ENCODE measurements at places on chromosomes 1 and 21.

DNA sequence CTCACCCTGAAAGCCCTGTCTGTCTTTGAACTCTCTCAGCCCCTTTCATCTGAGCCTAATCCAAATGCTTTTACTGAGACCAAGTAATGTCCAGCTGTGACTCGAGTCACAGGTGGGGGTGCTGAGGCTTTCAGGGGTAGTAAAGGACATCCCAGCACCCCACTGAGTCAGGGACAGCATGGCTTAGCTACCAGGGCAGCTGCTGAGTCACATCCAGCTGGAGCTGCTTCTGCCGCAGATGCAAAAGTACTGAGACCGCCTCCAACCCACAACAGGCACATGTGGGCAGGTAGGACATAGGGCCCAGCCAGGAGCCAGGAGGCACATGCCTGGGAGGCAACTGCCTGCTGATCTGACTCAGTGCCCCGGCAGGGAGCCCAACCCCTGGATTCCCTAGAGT, 6.7 kb upstream of the VSIG8 start:
- DNase-seq = peak; percentile 44

- DNase-seq = no peak
Measured at GRCh38 chr1:115227346-115228082, 110.5 kb downstream of the NGF start.

DNA sequence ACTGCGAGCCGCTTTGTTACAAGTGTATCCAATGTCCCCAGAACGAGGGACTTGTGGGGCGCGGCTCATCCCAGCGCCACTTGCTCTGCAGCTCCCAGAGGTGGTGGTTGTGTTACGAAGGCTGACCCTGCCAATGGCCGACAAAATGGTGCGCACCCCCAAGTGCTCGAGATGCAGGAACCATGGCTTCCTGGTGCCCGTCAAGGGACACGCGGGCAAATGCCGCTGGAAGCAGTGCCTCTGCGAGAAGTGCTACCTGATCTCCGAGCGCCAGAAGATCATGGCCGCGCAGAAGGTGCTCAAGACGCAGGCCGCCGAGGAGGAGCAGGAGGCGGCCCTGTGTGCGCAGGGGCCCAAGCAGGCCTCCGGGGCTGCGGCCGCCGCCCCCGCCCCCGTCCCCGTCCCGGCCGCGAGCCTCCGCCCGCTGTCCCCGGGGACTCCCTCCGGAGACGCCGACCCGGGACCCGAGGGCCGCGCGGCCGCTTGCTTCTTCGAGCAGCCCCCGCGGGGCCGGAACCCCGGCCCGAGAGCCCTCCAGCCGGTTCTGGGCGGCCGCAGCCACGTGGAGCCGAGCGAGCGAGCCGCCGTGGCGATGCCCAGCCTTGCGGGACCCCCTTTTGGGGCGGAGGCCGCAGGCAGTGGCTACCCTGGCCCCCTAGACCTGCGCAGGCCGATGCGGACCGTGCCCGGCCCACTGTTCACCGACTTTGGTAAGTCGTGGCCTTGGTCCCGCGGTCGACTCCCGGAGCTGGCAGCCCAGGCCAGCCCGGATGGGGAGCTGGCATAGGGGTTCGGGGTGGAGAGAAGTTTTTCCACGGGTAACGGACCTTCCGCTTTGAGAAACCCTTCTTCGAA, at the start of gene DMRTB1:
TSS of gene DMRTB1 (plus strand) at position 79 of the 855 bp plus-strand sequence. CDS start at position 134, 55 bp downstream.
- no peak for DNase-seq

- DNase-seq = no peak
Measured at GRCh38 chr1:212938846-212939245, 11.5 kb upstream of the VASH2 start.

GRCh38 chr1:205454903-205455335, 926 bp downstream of the BLACAT1 start:
- no peak for DNase-seq

- DNase-seq = no peak
Measured at GRCh38 chr1:70247768-70248167, 26.6 kb downstream of the SRSF11 start.

- DNase-seq = no peak
Measured at GRCh38 chr1:221138516-221138915, 259.3 kb downstream of the HLX start.

- no peak for DNase-seq
Measured at GRCh38 chr21:43867948-43868347, 2.9 kb downstream of the AGPAT3 start.

GRCh38 chr1:231272173-231272572, 31.2 kb downstream of the GNPAT start:
- no peak for DNase-seq

GRCh38 chr21:20591284-20591683, 406.9 kb upstream of the NCAM2 start:
- no peak for DNase-seq

GRCh38 chr21:44955141-44955797, 15.4 kb downstream of the SLX9 start:
- DNase-seq = no peak

GRCh38 chr1:17246971-17247370, 1.9 kb upstream of the PADI3 start:
- DNase-seq = peak; percentile 13

GRCh38 chr1:10283318-10283984, 73.1 kb downstream of the KIF1B start:
- DNase-seq = no peak

GRCh38 chr1:149929856-149930255, 2.3 kb upstream of the SF3B4 start:
- peak; percentile 29 for DNase-seq

- DNase-seq = no peak
Measured at GRCh38 chr21:38439426-38439825, 58.9 kb downstream of the ERG start.

DNA sequence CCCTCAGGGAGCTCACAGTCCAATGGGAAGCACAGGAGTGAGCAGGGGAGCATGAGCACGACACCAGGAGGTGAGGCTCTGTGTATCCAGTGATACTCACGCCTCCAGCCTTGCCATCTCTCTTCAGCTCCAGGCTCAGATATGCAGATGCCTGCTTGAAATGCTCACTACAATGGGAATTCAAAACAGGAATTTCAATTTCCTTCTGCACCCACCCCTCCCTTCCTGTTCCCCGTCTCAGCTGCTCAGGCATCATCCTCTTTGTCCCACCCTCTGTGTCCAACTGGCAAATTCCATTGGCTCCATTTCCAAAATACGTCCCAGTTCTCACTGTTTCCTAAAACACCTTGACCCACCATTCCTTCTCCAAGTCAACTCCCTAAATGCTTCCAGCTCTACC, 58.9 kb downstream of the FBXO2 start:
- DNase-seq = no peak

- DNase-seq = no peak
Measured at GRCh38 chr1:33331444-33332356, 10.8 kb upstream of the A3GALT2 start.

DNA sequence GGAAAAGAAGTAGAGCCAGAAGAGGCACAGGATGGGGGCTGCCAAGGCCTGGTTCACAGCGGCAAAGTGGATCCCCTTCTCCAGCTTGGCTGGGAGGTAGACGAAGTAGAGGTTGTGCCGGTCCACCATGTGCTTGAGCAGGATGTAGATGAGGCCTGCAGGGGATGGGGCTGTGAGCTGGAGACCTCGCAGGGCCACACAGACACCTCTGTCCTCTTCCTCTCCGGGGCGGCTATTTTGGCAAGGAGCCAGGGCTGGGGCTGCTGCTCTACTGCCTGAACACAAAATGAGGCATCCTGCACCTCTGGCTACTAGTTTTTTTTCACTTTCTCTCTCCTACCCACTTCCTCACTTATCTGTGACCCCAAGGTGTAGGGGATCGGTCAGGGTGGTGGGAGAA, 32.3 kb downstream of the TMEM63A start:
- DNase-seq = no peak

GRCh38 chr1:174789399-174789798, 210.3 kb upstream of the CACYBP start:
- peak; percentile 32 for DNase-seq

GRCh38 chr1:223702735-223703667, 9.3 kb upstream of the CAPN2 start:
- peak; percentile 69 for DNase-seq
